ENCODE measurements at places on chromosomes 7 and 10.

- DNase-seq, result no peak
Measured at GRCh38 chr7:36203071-36203790, 50.2 kb downstream of the EEPD1 start.

DNA sequence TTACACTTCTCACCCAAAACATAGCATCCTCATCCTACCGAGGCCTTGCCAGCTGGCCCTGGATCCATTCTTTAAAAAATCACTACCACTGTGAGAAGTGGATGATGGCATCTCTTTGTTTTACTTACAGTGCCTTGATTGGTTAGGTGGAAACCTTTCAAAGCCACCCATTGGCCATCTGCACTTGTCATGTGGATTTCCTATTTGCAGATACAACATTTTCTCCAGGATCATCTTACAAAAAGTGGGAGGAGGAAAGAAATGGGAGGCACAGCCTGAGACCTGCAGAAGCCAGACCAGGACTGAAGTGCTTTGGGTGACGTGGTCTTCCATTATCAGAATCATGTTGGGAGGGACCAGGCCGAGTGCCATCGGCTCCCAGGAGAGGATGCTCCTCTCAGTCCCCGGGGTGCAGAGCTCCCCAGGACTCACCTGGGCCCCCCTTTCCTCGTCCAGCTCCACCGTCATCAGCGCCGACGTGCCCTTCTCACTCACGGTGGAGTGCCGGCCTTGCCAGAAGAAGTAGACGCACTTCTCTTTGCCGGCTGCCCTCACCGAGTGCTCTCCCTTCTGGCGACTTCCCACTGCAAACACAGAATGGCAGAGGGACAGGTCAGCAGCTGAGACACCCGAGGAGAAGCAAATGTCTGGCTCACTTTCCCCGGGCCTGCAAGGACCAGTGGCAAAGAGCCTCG lies 161.2 kb downstream of the SVIL start:
- DNase-seq, result no peak

DNA sequence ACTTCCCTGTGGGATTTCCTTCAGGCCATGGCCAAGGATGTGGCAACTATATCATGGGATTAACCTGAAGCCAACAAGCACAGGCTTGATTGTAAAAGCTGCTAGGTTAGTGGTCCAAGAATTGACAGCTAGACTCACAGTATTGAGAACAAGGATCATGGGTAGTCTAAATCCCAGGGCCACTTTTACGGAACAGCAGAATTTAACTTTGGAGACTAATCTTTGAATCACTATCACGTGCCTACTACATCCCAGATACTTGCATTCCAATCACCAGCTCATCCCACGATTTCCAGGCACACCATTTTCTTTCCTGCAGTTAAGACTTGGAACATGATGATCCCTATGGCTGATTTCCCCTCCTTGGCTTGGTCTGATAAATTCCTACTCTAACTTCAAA lies 65.6 kb upstream of the ADO start:
- DNase-seq, result peak; percentile 38

GRCh38 chr10:100485801-100486495 lies 23.1 kb downstream of the WNT8B start:
- DNase-seq, result no peak

All from keratinocyte (primary cell).